Activated T-cell treated with anti-CD3 and anti-CD28 coated beads, Interleukin-2, amount 50 U/mL, for 48 hours (primary cell): ENCODE measurements at places on chromosomes 6 and 20.
A peak's percentile ranks its signal among the peaks of the same experiment; 100 is the strongest.

GRCh38 chr6:73443555-73443954, 8.5 kb downstream of the CGAS start:
- no peak for DNase-seq

GRCh38 chr20:19540392-19540791, 217.7 kb upstream of the RIN2 start:
- peak; percentile 54 for DNase-seq

DNA sequence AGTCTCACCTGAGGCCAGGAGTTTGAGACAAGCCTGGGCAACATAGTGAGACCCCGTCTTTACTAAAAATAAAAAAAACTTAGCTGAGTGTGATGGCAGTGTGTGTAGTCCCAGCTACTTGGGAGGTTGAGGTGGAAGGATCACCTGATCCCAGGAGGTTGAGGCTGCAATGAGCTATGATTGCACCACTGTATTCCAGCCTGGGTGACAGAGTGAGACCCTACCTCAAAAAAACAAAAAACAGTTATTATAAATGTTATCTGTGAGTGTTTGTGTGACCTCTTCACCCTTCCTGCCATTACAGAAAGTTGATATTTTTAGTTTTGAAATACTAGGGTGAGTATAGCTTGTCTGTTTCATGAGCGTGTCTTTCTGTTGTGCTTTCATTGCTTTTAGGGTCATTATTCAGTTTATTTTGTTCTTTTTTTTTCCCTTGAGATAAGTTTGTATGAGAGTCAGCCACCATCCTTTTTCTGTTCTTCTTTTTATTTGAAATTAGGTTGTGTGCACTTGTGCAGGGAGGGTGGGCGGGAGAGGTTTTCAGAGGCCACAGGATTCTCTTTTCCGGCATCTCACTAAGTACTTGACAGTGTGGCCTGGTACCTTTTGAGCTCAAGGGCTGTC, 26.2 kb downstream of the CDYL start:
- no peak for DNase-seq

DNA sequence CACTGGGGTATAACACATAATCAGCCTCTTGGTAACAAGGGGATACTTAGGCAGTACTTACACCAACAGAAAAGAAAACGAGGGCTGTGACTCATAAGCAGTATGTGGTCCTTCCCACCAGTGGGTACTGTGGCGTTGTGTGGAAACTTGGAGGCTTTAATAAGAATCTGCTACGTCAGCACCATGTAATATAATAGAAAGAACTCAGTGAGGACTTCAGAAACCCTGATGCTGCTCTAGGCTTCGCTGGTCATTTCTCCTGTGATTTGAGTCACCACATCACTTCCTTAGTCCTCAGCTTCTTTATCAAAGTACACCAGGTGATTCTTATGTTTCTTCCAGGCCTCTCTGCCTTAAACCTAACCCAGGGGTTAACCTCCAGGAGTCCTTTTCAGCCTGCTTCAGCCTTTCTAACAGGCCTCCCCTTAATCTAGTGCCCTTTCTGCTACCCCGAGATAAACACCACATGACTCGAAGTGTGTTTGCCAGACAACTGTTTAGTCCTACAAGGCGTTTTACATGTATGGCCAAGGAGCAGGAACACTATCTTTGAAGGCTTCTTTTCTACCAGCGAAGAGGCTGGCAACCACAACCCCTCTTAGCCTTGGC, 68.5 kb downstream of the FYN start:
- peak; percentile 75 for DNase-seq

DNA sequence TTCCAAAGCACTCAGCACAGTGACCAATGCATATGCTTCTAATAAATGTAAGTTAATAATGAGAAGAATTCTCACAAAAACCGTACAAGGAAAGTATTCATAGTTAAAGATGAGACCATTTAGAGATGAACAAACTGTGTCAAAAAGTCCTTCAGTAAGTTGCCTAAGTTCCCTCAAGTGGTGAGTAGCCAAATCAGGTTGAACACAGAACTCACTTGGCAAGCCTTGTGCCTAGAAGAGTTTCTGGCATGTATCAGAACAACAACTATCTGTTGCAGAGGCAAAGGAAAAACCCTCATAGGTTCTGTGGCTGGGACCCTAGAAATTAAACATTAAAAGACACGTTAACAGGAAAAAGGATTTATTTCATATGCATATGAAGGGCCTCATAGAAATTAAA, 129.6 kb upstream of the DOK5 start:
- no peak for DNase-seq

DNA sequence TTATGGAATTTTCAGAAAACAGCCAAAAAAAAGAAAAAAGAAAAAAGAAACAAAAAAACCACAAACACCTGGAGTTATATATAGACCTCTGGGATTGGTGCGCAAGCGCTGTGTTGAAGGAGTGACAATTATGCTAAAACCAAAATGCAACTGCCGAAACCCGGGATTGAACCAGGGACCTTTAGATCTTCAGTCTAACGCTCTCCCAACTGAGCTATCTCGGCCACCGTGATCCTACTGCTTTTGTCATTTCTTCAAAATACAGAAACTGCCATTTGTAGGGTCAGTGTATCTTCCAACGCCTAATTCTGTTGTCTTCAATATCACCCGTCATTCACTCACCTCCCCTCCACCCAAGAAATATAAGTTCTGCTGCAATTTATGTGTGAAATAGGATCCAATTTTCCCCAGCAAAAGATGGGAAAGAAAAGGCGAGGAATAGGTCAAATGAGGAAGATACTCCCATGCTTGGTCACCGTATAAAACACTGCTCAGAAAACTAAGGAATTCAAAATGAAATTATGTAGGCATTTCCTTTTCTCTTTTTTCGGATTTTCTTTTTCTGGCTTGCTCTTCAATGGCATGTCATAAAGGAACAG, 116.0 kb downstream of the TRIM27 start:
- DNase-seq = peak; percentile 70
